8988T (cell line): ENCODE measurements at places on chromosomes 7 and 10.

GRCh38 chr10:61750943-61751471, 88.3 kb downstream of the CABCOCO1 start:
- no peak for DNase-seq

DNA sequence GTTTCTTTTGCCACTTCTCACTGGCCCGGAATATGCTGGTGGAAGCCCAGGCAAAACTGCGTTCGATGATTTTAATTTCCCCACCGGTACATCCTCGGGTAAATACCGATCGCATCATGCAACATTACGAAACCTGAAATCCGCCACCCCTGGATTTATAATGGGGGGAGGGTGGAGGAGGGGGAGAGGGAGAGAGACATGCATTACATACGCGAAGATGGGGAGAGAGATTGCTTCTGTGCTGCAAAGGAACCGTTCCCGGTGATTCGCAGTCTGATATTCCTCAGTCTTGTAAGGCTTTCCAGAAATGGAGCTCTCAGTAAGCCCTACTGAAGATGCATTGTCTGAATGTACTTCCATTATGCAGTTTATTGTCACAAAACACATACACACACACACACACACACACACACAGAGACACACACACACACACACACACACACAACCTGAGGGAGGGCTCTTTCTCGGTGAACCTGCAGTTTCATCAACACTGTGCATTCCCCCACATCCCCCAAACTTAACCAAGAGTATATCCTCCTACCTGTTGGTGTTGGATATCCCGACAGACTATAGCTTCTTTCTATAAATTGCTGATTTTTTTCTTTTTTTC, 741 bp downstream of the GPR85 start:
- no peak for DNase-seq

DNA sequence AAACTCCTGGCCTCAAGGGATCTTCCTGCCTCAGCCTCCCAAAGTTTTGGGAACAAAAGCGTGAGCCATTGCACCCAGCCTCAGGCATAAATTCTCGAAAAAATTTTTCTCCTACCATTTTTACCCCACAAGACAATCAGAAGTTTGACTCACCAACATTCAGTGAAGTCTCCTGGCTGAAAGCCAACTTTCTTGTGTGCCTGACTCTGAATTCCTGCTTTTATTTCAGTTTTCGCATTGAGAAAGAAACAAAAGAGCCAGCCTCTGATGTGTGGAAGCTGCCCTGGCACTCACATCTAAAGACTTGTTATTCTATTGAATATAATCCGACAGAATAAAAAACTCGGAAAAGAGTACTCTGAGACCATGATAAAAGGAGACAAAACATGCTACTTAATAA, 402.9 kb downstream of the MAGI2 start:
- DNase-seq = no peak

DNA sequence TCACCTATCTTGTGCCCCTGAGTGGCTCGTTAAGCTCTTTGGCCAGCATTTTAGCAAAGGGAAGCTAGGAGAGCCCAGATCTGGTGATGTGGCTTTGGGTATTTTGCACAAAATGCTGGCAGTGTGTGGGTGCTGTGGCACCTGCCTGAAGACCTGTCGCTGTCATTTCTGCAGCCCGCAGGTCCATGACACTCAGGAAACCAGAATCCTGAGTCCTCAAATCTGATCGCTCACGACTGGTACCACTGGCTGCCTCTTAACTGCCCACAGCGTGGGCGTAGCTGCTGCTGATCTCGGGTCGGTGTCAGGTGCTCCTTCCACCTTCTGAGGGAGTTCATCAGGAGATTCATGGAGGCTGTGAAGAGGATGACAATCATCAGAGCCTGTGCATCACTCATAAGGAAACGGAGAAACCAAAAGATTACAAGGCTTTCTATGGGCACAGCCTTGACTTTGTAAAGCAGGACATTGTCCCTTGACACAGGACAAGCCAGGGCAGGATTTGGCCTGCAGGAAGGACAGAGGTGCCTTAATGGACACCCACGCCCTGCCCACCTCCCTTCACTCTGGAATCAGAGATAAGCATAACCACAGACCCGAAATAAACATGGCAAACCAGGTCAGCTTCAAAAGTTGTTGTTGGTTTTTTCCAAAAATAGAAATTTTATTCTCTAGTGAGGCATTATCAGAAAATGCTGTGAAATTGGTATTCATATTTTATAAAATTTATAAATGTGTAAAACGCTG, 71.0 kb upstream of the STK17A start:
- no peak for DNase-seq

GRCh38 chr7:47197486-47197885, 384.4 kb downstream of the TNS3 start:
- no peak for DNase-seq

DNA sequence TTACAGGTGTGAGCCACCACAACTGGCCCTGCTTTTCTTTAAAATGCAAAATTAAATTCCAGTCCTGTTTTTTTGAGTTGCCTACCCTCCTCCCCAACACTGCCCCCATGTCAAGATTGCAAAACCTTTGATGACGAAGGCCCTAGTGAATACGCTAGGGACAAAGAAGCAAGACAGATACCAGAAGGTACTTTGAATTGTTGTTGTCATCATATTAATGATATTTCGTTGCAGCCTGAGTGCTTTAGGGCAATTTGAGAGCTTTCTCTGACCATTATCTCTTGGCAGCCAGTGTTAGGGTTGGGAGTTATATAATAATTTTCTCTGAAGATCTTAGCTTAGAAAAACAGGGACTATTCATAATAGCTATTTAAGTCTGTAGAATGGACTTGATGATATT, 7.1 kb downstream of the CCSER2 start:
- DNase-seq = no peak

DNA sequence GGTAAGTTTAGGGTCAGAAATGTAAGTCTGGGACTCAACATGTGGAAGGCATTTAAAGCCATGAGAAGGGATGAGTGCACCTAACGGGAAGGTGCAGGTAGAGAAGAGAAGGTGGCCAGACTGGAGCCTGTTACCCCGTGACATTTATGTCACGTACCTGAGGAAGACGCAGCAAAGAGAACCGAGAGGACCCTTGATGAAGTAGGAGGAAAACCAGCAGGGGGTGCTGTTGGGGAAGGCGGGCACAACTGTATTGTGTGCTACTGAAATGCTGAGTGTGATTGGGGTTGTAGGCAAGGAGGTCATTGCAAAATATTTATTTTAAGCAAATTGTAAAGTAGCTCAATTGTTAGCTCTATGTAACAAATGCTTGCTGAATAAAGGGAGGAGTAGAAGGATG, 338.2 kb upstream of the PRKCQ start:
- no peak for DNase-seq

DNA sequence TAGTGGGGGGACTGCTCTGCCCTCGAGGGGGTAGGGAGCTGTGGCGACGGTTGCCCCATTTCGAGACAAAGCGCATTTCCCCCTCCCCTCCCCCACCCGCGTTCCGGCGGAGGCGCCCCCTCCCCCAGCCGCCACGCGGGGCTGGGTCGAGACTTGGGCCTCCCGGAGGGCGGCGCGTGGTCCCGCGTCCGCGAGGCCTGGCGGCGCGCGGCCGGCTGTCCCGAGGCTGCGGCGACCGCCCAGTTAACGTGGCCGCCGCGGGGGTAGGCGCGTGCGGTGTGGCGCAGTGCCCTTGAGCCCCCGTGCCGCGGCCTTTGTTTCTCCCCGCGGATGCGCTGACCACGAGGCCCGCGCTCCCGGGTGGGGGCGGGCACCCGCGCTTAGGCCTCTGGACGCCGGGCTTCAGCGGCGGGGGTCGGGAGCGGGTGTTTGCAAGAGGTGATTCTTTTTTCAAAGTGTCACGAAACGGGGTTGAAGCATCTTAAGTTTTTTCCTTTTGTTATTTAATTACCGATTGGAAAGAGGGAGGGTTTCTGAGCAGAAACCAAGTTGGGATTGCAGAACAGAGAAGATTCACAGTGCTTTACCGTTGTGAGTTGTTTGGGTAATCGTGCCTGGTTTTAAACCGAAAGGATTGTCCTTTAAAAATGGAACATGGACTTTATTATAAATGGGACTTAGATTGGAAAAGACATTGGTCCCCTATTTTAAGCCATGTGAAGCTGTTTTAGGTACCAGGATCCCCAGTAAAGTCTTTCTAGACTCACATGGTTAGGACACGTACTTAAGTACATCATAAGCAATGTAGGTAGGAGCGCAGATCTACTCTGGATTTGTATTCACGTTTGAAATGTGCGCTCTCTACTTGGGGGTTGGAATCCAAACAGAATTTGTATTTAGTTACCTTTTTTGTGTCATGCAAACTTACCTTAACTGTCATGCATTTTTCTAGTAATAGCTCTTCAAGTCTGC, 760 bp downstream of the CBX3 start:
- DNase-seq = peak; percentile 15

GRCh38 chr7:115914951-115915350, 115.6 kb downstream of the TFEC start:
- no peak for DNase-seq

- DNase-seq = no peak
These were observed 34.2 kb downstream of the TCERG1L start for GRCh38 chr10:131277278-131277677.

- DNase-seq = no peak
These were observed 50.5 kb upstream of the STARD3NL start for GRCh38 chr7:38127216-38128207.

DNA sequence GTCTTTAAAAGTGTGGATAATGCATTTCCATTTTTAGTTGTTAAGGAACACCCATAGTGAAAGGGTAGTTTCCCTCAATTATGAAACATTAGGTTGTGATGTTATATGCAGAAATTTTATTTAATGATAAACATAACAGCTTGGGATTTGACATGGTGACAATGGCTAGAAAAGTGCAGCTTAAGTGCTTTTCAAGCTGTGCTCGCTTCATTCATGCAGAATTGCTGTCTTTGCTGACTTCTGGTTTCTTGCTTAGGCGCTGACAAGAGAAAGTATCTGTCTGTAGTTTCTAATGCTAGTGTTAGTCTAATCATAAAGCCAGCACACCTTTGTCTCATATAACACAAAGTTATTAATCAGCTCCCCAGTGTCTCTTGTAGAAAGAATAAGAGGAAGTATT, 170.0 kb downstream of the ARL5B start:
- no peak for DNase-seq

DNA sequence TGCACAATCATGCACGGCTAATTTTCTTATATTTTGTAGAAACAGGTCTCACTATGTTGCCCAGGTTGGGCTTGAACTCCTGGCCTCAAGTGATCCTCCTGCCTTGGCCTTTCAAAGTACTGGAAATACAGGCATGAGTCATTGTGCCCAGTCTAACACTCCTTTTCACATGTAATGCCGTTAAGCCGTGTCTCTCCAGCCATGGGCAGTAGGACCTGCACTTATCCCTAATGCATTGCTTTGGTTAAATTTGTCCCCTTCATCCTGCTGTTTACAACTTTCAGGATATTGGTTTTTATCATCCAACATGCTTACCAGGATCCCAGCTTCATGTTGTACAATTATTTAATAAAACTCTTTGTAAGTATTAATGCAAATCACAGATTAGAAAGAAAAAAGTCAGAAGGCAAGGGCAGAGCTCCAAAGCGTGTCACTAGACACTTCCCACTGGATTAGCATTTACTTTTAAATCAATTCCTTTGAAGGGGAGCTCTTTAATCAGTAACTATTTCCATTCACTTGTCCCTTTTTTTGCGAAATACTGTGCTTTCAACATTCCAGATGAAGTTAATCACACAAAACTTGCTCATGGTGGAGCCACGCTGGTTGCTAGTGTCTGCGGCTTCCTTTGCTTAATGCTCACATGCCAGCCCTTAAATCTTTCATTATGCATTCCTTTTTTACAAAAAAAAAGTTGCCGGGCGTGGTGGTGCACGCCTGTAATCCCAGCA, 256.0 kb upstream of the AUTS2 start:
- DNase-seq = no peak

GRCh38 chr7:107505997-107506673, 36.3 kb downstream of the GPR22 start:
- DNase-seq = no peak

GRCh38 chr7:135385209-135385608, 124.7 kb downstream of the CNOT4 start:
- DNase-seq = no peak

GRCh38 chr7:142772051-142772450, 1.3 kb downstream of the PRSS2 start:
- no peak for DNase-seq

GRCh38 chr7:115747174-115747573, 283.4 kb downstream of the TFEC start:
- no peak for DNase-seq

- DNase-seq = no peak
These were observed 89.6 kb downstream of the FZD1 start for GRCh38 chr7:91353848-91354247.

- no peak for DNase-seq
These were observed 411.4 kb downstream of the PAXIP1 start for GRCh38 chr7:154591544-154591943.

DNA sequence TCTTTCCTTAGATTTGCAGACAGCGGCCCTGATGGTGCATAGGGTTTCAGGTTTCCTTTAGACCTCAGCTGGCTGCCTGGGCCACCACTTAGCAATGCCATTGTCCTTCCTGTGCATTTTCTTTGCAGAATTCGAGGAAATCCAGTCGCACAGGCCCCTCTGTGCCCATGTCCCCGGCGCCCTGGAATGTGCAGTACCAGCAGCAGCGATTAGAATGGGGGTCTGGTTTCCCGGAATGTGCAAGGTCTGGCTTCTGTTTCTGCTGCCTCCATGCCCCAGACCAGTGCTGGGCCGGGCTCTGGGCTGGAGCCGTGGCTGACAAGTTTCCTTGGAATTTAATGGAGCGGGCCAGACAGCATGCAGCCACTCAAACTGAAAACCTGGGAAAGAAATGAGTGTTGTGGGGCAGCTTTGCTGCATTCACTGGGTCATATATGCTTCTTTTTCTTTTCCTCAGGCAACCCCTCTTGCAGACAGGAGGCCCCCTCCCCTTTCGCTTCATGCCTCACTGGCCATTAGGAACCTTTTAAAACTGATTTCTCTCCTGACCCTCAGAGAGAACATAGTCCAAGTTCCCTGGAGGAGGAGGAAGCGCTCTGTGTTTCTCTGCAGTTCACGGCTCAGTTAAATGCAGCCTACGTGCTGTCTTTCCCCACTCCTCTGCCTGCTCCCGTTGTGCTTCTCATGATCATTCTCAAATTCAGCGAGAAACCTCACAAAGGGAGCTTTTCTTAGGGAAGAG, 14.4 kb downstream of the HTRA1 start:
- DNase-seq = no peak

DNA sequence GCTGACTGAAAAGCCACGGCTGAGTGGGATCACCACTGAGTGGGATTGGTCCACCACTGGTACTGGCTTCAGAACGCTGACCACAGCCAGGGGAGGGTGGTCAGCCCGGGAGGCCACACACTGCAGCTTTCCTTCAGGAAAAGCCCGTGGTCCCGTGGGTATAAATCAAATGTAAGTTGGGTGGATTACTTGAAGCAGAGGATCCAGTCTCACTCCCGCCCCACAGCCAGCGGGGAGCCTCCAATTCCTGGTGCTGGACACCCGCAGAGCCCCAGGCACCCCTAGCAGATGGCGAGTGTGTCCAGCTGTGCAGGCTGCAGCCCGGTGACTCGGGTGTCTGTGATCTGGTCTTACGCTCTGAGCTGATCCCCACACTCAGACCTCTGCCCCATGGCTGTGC, 231.1 kb upstream of the ZNF32 start:
- no peak for DNase-seq

GRCh38 chr7:99244939-99245338, 27.7 kb upstream of the MYH16 start:
- DNase-seq = no peak

GRCh38 chr10:99411546-99411945, 18.9 kb downstream of the GOT1 start:
- no peak for DNase-seq
